Omental fat pad (tissue), 4 donors: ENCODE measurements at places on chromosomes 1 and 21. TPM values are rescaled to one million over a fixed set of nuclear protein-coding genes. Genes with fewer than 3 reads are reported as not detected.

DNA sequence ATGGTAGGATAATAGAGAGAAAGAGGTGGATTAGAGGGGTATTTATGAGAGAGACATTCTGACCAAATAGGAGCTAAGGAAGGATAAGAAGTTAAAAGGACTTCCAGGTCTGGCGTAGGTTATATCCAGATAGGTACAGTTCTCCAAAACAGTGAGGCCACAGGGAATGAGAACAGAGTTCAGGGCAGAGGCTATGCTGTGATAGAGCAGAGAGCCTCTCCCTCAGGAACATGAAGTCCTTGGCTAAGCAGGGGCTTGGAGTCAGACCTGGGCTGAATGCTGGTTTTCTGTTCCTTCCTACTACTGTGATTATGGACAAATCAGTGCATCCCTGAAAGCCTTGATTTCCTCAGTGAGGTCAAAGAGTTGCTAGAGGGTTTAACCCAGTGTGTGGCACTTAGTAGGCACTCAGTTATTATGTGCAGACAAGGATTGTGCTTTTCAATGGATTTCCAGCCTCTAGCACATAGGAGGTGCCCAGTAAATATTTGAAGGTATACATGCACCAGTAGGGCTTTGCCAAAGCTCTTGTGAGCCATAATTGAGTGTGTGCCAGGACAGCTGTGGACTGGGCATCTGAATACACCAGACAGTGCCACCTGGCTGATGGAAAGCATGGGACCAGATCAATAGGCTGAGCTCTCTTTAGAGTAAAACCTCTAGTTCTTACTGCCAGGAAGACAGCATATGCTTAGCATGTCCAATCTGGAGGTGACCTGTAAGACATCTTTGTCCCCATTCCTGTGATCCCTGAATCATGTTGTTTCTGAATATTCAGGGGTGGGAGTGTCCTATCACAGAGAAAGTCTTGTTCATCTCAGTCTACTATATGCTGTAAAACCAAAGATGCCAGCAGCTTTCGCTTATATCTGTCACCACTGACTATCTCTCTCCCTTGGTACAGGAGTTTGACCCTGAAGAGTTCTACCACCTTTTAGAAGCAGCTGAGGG is 111.1 kb downstream of the PIK3R3 start:
- no peak for DNase-seq

GRCh38 chr1:2233468-2233867 is 5.3 kb downstream of the SKI start:
- no peak for DNase-seq

Gene TAS1R1
- total RNA-seq = not detected

GRCh38 chr21:37153196-37153934 is 80.3 kb downstream of the TTC3 start:
- DNase-seq = no peak

- no peak for DNase-seq
Observed at GRCh38 chr1:241020851-241021697, 335.9 kb downstream of the RGS7 start.

Gene MAN1C1
- 26.6 TPM for total RNA-seq

- DNase-seq = no peak
Observed at GRCh38 chr1:202658769-202659168, 51.5 kb downstream of the SYT2 start.

Gene KIAA1614
- total RNA-seq = 2.5 TPM

DNA sequence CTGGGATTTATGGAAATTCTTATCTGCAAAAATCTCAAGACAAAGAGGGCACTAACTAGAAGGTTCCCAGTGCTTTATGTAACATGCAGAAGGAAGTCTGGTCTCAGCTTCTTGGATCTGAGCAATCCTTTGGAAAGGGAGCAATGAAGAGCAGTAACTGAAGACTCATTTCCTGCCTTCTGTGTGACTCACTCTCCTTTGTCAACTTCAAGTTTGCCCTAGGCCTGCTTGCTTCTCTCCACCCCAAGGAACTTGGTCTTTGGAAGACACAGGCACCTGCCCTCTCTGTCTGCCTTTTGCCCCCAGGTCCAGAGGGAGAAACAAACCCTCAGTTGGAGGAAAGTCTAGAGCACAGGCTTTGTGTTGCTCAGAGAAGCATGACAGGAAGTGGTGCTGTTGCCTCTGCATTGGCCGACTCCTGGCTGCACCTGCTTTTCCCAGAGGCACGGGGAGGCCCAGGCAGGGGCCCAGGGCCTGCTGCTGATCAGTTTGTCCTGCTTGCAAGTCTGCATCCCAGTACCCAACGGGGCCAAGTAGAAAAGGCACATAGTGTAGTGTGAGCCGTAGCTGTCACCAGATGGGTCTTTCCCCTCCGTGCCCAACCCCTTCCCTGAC is 137.2 kb downstream of the DHRS3 start:
- no peak for DNase-seq

DNA sequence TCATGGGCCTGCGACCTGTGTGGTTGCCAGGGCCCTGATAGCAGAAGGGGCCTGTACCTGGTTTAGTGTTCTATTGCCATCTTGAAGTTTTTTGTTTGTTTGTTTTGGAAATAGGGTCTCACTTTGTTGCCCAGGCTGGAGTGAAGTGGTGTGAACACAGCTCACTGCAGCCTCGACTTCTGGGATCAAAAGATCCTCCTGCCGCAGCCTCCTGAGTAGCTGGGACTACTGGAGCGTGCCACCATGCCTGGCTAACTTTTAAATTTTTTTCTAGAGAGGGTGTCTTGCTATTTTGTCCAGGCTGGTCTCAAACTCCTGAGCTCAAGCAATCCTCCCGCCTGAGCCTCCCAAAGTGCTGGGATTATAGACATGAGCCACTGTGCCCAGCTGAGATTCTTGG is 72.9 kb downstream of the UBE2T start:
- DNase-seq = no peak

Gene PROK1
- total RNA-seq = 2.8 TPM

DNA sequence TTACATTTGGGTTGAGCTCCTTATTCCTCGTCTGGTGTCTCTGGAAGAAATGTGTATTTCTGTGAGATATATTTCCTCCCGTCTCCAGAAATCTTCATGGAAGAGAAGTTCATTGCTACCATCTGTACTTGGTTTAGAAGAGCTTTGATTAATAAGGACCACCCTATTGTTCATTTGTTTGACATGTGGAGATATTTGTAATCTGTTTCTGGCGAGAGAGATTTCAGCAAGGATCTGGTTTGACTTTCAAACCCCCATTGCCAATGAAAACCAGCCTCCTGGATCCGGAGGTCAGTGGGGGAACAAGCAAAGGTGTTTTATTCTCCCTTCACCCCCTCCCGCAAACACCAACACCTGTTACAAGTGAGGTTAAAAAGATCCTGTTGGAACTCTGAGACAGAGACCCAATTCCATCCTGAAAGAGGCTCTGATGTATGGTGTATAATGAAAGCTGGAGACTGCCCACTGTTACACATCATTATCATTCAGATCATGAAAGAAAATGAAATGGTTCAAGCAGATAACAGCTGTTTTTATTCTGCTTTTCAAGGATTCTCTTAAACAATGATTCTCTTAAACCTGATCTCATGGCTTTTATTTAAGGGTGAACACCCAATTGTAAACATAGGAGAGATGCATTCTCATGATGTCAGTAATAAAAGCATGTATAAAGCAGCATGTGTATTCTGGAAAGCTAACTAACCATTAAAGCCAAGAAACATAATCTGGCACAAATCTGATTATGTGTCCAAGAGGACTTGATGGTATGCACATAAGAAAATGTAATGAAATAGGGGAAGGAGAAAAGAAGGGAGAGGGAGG is 393.5 kb upstream of the ADGRL2 start:
- DNase-seq = no peak

- DNase-seq = no peak
Observed at GRCh38 chr1:64472040-64472376, 2.1 kb downstream of the CACHD1 start.

DNA sequence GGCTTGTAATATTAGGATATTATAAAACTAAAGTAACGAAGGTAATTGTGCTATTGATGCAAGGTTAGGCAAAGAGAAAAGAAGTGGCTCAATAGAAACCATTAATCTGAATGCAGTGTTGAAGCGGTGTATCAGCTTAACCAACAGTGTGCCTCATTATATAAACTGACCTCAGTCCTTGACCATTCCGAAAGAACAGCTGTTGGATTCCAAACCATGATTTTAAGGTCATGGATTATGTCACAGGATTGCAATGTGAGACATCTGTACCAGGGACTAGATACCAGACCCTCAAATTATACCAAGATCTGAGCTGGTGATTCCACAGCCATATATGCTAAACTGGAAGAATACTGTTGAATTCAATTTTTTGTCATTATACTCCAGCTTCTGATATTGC is 134.2 kb upstream of the HP1BP3 start:
- no peak for DNase-seq

- no peak for DNase-seq
Observed at GRCh38 chr1:20071416-20071815, 1.4 kb downstream of the PLA2G5 start.

Gene AGMAT
- total RNA-seq = not detected

DNA sequence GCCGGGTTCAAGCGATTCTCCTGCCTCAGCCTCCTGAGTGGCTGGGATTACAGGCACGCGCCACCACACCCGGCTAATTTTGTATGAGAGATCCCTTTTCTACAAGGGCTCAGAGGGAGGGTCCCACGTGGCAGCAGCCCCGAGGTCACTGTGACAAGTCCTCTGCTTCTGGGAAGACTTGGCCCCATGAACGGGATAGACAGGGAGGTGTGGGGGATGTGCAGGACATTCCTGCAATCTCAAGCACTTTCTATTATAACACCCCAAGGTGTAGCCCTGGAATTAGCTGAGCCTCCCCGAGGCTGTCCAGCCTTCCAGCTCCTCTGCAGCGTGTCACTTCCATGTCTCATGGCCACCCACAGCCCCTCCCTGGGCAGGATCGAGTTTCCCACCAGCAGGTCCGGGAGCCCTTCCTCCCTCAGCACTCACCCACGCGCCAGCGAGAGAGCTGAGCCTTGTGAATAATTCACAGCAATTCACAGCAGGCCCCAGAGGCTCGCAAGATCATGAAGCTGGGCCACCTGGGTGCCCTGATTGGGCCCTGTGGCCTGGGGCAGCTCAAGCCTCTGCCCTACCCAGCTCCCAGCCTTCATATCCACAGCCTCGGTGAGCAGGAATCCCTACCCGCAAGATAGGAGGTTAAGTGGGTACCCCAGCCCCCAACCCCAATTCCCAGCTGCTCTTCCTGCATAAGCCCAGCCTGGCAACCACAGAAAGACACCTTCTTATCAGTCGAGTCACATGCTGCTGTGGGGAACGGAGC is 22.8 kb upstream of the RNU1-4 start:
- no peak for DNase-seq

GRCh38 chr1:168083456-168084325 is 53.0 kb downstream of the GPR161 start:
- no peak for DNase-seq

DNA sequence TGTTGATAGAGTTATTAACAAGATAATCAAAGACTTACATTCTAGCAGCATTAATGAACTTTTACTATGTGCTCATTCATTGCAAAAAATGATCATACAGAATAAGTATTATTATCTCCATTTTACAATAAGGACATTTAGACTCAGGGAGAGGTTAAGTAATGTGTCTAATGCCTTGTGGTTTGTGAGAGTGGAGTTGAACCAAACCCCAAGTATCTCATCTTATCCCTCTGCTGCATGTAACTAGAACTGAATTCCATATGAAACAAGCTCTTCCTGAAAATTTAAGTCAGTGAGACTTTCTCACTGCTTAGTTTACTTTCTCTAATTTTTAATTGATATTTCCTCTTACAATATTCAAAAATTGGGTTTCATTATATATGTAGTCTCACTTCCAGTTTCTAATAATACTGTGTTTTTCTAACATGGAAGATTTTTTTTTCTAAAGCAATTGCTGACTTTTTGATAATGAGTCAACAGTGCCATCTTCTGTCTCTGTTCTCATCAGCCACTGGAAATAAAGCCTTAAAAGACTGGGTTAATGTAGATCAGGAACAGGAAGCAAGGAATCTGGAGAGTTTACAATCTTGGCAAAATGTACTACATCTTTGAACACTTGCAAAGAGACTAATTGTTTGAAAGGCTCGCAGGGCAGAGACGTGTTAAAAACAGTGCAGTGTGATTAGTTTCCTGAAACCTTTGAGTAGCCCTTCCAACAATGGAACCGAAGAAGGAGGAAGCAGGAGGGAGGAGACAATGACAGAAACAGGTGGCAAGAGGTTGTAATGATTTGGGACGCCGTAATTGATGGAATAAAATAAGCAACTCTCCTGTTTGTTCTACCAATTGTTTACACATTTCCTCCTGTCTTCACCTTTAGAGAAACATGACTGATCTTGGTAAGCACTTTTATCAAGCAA is 567.6 kb downstream of the MRPL39 start:
- DNase-seq = no peak

Gene TNN
- 0.31 TPM for total RNA-seq

- no peak for DNase-seq
Observed at GRCh38 chr21:41653243-41653953, 113.5 kb downstream of the RIPK4 start.

DNA sequence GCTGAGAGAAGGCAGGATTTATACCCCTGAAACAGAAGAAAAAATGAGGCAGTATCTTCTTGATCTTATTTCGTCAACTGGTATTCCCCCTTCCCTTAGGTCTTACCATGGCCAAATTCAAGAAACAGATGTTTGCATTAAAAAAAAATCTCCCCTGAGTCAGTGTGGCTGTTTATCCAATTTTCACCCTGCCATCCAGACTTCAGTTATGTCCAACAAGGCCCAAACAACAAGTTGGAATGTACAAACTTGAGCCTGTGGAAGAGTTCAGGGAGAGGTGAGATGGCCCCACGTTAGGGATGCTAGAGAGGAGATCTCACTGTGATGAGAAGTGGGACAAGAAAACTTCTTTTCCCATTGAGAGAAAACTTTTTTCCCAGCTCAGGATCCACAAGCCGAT is 147.2 kb upstream of the PROX1 start:
- DNase-seq = no peak

Gene OLIG1
- not detected for total RNA-seq

DNA sequence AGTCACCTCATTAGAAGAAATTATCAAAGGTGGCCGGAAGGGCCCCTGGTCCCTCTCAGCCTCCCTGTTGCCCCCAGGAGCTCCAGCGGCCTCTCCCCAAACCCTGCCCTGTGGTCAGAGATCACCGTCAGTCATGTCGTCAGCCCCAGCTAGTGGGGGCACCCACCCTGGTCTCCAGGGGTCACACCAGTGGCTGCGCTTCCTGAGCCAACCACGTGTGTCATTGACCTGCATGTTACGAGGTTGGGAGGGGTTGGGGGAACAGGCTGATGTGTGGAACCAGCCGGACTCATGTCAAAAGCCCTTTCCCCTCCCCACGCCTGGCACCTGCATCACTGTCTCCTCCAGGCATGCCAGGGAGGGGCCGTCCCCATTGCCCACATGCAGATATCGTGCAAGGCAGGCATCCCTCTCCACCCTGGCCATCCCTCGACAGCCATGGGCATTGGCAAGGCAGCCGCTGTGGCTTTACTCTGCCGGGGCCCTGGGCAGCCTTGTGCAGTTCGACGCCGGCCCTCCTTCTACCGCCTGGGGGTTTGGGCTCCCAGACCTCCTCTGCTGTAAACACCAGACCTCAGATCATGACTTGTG is 128.7 kb downstream of the CRYAA start:
- DNase-seq = no peak

DNA sequence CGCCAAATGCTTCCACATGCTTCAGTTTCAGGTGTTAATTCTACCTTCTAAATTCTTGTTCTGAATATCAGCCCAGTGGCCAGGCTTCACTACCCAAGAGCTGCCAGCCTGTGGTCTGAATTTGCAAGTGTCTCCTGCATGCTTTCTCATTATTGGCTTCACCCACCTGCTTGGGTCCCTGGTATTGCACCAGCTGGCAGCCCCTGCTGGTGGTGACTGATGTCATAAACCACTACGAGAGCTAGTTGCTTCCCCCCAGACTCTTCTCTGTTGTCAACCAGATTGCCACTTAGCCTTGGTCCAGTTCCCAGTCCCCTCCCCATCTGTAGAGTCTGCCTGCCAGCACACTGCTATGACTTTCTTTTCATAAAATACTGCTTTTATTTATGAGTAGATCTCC is 197.7 kb upstream of the DUSP10 start:
- DNase-seq = no peak
